Upper lobe of left lung (tissue), 6 donors: ENCODE measurements at places on chromosomes 16 and 17.
A peak's percentile ranks its signal among the peaks of the same experiment; 100 is the strongest.

GRCh38 chr17:37742116-37742761 is 2.6 kb downstream of the HNF1B start:
- DNase-seq = no peak

GRCh38 chr17:32174889-32175288 is 32.6 kb downstream of the RHOT1 start:
- no peak for DNase-seq

- DNase-seq = no peak
These were observed 23.4 kb downstream of the SMURF2 start for GRCh38 chr17:64638552-64639203.

- no peak for DNase-seq
These were observed 79.8 kb downstream of the HELZ start for GRCh38 chr17:67165201-67165600.

GRCh38 chr17:2106308-2106955 is 51.5 kb downstream of the HIC1 start:
- no peak for DNase-seq

DNA sequence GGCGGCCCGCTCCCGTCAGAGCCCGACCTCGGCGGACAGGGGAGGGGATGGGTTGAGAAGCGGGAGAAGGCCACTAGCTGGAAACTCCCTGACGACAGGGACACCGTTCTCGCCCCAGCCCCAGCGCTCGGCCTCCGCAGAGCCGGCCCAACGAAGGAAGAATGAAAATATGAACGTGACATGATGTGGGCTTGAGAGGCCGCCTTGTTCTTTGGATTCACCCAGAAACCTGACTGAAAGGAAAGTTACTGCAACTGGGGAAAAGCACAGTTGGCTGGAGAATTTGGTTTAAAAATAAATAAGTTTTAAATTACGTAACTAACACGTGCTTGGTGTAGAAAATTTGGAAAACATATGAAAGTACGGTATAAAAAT is 21.1 kb downstream of the NPTX1 start:
- no peak for DNase-seq

- DNase-seq = no peak
These were observed at the start of gene KIF2B for GRCh38 chr17:53822764-53823163. KIF2B (plus strand) TSS chr17:53822927; CDS start chr17:53823034, 107 bp downstream.

GRCh38 chr16:77998350-77999023 is 23.9 kb upstream of the CLEC3A start:
- DNase-seq = no peak

GRCh38 chr16:7330709-7331108 is 1.9 kb upstream of the RBFOX1 start:
- no peak for DNase-seq

GRCh38 chr16:10862438-10862837 is 14.6 kb upstream of the CIITA start:
- DNase-seq = peak; percentile 94

GRCh38 chr17:58228679-58229078 is 9.6 kb upstream of the MKS1 start:
- no peak for DNase-seq

GRCh38 chr17:1134634-1135324 is 45.0 kb downstream of the ABR start:
- no peak for DNase-seq

DNA sequence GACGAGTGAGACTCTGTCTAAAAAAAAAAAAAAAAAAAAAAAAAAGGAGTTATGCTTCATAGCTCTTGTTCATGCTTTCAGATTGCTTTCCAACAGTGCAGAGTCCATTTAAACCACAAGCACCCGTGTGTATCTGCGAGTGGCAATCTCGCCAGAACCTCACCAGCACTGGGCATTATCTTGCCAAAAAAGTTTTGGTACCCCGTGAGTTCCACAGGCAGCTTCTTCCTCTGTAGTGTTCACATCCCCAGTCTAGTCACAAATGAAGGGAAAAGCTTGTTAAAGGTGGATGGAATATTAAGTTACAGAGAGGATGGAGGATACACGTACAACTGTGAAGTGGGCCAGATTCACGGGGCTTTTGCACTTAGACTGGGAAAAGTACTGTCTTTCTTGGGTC is 33.5 kb downstream of the WSB1 start:
- no peak for DNase-seq

GRCh38 chr17:74234486-74234885 is 21.1 kb downstream of the TTYH2 start:
- DNase-seq = no peak

DNA sequence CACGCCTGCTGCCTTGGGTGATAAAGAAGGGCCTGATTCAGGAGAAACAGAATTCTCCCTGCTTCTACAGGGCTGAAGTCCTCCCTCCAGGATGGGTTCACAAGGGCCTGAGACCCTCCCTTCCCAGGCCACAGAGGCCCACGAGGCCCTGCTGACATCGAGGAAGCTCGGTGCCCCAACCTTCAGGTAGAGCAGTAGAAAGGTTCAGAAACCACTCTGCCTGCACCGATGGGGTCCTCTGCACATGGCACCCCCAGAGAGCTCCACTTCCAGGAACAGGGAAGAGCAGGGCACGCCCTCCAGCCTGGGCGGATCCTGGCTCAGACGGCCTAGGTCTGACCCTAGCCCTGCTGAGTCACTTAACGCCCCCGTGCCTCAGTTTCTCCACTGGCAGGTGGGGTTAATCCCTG is 773 bp downstream of the CENPX start:
- DNase-seq = no peak

- no peak for DNase-seq
These were observed 12.4 kb downstream of the CCDC47 start for GRCh38 chr17:63760771-63761539.

GRCh38 chr17:49224198-49224996 is 6.2 kb downstream of the PHOSPHO1 start:
- DNase-seq = peak; percentile 92

- peak; percentile 93 for DNase-seq
These were observed 118.0 kb upstream of the ZNF469 start for GRCh38 chr16:88264641-88265285.

GRCh38 chr17:68694791-68695485 is 93.8 kb upstream of the FAM20A start:
- no peak for DNase-seq

GRCh38 chr17:67119102-67119501 is 74.7 kb downstream of the CACNG1 start:
- DNase-seq = no peak

DNA sequence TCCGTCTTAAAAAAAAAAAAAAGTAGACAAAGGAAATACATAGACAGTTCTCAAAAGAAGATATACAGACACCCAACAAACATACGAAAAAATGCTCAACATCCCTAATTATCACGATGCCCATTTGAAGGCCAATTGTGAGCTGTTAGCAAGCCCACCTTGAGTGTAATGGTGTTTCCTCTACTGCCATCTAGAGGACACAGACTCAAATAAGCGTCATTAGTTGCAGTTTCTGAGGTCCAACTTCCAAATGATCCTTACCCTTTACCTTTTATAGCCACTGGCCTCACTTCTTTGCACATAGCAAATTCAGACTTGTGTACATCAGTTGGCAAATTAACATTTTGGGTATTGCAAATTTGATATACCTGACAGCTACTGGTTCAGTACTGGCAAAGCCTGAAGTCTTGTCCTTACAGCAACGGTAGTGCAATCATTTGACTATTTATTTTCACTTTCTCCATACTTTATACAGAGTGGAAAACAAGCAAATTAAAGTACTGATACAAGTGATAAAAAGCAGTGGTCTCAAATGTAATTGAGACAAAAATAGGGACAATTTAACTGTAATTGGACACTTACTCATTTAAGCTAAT is 536.3 kb upstream of the EEF2KMT start:
- DNase-seq = no peak

GRCh38 chr16:85048921-85049562 is 21.4 kb downstream of the KIAA0513 start:
- DNase-seq = no peak

DNA sequence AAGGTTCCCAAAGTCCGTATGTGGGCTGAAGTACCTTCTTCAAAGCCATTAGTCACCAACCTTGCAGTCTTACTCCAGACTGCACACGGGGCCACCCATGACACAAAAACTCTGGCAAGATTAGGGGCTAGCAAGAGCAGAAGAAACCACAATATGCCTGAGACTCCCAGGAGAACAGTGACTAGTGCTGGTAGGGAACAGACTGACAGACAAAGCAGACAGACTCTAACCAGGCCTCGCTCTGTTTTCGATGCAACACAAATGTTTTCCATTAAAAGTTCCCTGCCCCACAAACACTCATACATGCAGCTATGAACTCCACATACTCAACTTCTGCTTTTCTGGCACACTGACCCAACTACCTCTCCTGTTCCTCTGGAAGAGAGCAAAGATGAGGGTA is 102.2 kb downstream of the HIC1 start:
- no peak for DNase-seq

DNA sequence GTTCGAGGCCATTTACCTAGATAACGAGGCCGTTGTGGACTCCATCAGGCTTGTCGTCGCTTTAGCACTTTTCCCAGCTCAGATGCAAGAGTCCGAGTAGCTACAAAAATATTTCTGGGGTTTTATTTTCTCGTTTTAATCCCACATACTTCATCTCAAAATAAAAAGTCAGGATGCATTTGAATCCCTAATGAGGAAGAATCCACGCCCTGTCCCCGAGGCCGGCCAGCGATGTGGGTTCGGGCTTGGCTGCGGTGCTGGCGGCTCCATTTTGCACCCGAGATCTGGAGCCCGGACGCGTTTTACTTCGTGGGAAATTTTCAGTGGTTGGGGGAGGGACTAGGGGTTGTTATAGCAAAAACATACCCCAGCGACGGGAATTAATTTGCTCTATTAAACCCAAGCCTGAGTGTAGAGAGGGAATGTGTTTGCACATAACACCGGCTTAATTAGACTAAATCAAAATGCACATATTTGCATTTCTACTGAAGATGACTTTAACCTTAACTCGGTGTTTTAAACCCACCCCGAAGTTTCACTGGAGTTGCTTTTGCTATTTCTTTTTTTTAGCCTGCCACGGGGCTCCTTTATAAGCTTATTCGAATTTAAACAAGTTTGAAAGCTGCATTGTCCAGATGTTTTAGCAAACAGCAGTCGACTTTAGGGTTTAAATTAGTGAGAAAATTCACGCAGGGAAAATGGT is 4.8 kb downstream of the IRX5 start:
- peak; percentile 51 for DNase-seq

DNA sequence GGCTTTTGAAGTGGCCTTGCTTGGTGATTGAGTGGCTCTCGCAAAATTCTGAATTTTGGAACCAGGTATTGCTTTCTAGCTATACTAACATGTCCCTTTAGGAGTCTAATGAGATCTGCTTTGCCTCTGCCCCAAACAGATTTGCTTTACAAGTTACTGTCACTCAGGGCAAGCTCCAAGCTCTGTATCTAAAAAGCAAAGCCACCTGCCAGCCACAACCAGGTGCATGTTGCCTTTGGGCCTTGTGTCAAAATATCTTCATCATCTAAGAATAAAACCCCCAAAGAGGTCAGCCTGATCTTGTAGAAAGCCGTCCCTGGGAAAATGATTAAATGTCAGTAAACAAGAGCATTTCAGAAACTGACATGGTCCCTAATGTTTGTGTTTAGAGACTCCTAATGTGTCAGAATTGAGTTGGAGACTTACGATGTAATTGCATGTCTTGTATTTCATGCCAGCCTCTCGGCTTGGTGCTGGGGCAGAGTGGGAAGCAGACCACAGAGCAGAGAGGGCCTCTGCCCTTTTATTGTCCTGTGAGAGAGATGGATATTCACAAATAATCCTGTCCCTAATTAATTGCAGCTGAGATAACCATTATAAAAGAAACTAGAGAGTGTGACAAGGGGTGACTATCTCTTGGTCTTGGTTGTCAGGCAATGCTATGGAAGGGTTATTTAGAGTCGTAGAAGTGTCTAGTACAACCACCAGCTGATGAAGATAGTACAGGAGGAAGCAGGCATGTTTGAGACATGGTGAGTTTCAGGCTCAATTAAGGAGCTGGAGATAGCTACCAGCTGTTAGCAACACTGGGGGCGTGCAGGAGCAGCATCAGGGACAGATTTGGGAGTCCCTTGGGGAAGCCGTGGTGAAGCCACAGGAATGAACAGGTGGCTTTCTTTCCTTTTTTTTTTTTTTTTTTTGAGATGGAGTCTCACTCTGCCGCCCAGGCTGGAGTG is 90.7 kb downstream of the PITPNC1 start:
- no peak for DNase-seq

DNA sequence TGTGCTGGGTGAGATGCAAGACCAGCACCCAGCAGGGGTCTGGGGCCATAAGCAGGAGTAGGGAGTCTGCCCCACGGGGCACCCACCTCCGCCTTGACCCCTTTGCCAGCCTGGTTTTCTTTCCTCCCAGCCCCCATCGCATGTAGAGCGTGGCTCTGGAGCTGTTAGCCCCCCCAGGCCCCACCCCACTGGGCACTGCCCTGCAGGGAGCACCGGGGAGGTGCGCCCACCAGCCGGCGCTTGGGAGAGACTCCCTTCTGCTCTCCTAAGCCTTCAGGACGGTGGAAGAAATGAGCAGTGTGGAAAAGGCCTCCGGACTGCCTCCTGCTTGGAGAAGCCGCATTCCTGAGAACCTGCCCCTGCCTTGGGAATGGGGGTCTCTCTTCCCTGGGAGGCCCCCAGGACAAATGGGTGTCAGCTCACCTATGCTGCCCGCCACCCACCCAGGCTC is 186.2 kb downstream of the IRF8 start:
- DNase-seq = no peak

- DNase-seq = peak; percentile 69
These were observed 17.5 kb upstream of the C17orf78 start for GRCh38 chr17:37358098-37358829.

DNA sequence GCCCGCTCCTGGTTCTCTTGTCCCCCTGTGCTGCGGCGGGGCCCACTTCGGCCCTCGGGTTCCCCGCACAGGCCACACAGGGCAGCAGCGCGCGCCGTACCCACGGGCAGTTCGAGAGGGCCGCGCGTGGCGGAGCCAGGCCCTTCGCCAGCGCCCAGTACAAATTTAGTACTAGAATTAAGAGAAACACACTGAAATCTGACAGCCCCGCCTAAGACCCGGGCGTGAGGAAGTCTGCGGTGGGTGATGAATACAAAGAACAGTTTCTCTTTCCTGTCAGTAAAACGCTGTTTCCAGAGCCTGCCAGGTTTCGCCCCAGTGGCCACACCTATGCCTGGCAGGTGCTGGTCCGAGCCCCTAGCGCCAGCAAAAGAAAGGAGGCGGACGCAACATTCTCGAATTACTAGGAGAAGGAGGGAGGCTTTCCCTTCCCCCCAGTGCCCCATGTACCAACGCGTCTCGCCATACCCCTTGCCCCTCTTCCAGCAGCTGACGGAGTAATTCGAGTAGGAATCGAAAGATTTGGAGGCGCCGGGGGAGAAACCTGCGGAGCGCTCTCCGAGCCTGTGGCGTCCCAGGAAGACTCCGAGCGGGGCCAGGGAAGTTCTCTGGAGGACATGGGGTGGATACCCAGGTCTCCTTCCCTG is 591 bp upstream of the SLFN5 start:
- DNase-seq = peak; percentile 90

- DNase-seq = no peak
These were observed 312.7 kb upstream of the KCNJ16 start for GRCh38 chr17:69762359-69762758.
